ENCODE measurements at places on chromosomes 12 and 14.
A peak's percentile ranks its signal among the peaks of the same experiment; 100 is the strongest.

GRCh38 chr12:108204117-108204987 lies 75.3 kb downstream of the WSCD2 start:
- DNase-seq: no peak

GRCh38 chr14:94885481-94886155 lies 115.7 kb upstream of the GSC start:
- no peak for DNase-seq

DNA sequence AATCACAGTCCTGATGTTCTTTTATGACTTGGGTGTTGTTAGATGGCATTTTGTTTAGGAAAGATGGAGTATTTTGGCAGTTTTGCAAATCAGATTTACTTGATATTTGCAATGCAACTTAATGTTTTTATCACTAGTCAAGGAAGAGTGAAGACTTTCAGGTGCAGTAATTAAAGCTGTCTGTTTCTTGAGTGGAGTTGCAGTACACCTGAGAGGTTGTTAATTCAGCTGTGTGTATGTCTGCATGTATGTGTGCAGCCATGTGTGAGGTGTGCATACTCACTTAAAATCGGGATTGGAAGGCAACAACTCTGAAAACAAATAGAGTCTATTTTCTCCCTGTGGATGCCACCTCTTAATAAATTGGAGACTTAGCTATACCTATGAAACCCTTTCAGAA lies 94.5 kb downstream of the RMST start:
- DNase-seq: no peak

GRCh38 chr14:81205639-81206038 lies 15.1 kb downstream of the GTF2A1 start:
- DNase-seq: no peak

GRCh38 chr14:74301594-74302151 lies 1.1 kb downstream of the ABCD4 start:
- no peak for DNase-seq

DNA sequence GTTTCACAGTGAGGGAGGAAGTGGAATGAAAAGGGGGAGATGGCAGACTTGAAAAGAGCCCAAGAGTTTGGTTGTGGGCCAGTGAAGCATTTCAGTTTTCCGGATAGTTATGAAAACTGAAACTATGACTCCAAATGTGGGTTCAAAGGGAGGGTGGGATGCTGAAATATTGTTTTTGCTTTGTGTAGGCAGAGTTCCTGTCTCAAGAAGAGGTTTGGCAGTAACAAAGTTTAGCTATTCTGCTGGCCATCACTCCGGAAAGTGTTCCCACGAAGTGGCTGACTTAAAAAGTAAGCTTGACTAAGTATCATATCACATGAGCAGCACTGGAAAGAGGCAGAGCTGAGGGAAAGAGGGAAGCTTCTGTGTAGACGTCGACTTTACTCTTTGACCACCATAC lies 85.2 kb downstream of the CAND1 start:
- DNase-seq: no peak

DNA sequence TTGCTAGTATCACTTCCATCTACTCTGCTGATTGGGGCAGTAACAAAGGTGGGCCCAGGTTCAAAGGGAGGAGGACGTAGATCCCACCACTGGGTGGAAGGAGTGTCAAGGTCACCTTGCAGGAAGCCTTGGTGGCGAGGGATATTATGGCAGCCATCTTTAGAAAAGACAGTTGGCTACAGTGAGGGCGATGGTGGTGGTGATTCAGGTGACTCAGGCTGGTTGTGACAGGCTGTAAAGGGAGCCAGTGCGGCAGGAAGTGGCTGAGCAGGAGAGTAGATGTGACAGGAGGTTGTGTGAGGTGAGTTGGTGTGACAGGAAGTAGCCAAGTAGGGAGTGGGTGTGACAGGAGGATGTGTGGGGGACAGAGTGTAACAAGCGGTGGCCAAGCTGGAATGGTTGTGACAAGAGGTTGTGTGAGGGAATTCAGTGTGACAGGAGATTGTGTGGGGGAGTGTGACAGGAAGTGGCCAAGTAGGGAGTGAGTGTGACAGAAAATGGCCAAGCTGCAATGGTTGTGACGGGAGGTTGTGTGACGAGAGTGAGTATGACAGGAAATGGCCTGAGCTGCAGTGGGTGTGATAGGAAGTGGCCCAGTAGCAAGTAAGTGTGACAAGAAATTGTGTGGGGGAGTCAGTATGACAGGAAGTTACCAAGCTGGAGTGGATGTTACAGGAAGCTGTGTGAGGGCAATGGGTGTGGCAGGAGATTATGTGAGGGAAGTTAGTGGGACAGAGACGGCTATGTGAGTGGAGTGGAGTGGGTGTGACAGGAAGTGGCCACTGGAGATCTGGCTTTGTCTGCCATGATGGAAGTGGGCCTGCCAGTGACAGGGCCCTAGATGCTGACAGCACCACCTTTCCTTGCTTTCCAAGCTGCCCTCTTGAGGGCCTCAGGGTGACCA lies 136.5 kb upstream of the MYL2 start:
- peak; percentile 47 for DNase-seq

Data from activated T-helper 1 cell treated with Interleukin-2 at 50 U/mL for 16 hours (primary cell).